Naive B cell (primary cell): ENCODE measurements at places on chromosomes 1 and 21. TPM values are rescaled to one million over a fixed set of nuclear protein-coding genes. Genes with fewer than 3 reads are reported as not detected.

Gene GJC2
- polyA plus RNA-seq = not detected

Gene AP4B1
- 13.7 TPM for polyA plus RNA-seq

Gene AADACL4
- not detected for polyA plus RNA-seq

Gene LRIF1
- 17.3 TPM for polyA plus RNA-seq

Gene PLA2G2C
- not detected for polyA plus RNA-seq

Gene DMRTA2
- not detected for polyA plus RNA-seq

Gene VANGL2
- polyA plus RNA-seq = 0.06 TPM

Gene SPRR1A
- not detected for polyA plus RNA-seq

Gene MACO1
- polyA plus RNA-seq = 6.2 TPM

Gene FOXD2
- polyA plus RNA-seq = 0.07 TPM

Gene DEPDC1
- not detected for polyA plus RNA-seq

Gene CBR3
- 11.2 TPM for polyA plus RNA-seq

Gene SNRPE
- 275 TPM for polyA plus RNA-seq

Gene KCNE2
- not detected for polyA plus RNA-seq

Gene FNDC10
- polyA plus RNA-seq = not detected

Gene FCRL3
- polyA plus RNA-seq = 129 TPM

Gene MSH4
- not detected for polyA plus RNA-seq

Gene EDARADD
- polyA plus RNA-seq = not detected

Gene KIF14
- polyA plus RNA-seq = not detected

Gene BRINP3
- polyA plus RNA-seq = not detected
